ENCODE measurements at places on chromosomes 2 and 18.

DNA sequence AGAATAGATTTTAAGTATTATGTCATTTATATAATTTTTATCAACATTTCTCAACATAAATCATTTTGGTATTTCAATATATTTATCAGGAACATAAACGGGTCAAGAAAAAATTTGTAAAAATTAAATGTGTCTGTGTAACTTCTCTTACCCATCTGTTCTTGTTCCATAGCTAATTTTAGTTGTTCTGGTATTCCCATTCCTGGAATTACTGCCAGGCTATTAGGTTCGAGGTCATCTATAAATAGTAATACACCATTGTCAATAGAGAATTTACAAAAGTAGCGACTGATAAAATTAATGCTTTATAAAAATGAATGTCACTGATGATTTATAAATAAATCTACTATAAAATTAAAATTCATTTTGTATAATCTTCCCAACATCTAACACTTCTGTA is 21.5 kb downstream of the SFT2D3 start:
- no peak for DNase-seq

- DNase-seq, result no peak
Measured at GRCh38 chr2:191936882-191937405, 90.1 kb upstream of the CAVIN2 start.

- DNase-seq, result no peak
Measured at GRCh38 chr2:223180463-223180862, 128.5 kb downstream of the KCNE4 start.

DNA sequence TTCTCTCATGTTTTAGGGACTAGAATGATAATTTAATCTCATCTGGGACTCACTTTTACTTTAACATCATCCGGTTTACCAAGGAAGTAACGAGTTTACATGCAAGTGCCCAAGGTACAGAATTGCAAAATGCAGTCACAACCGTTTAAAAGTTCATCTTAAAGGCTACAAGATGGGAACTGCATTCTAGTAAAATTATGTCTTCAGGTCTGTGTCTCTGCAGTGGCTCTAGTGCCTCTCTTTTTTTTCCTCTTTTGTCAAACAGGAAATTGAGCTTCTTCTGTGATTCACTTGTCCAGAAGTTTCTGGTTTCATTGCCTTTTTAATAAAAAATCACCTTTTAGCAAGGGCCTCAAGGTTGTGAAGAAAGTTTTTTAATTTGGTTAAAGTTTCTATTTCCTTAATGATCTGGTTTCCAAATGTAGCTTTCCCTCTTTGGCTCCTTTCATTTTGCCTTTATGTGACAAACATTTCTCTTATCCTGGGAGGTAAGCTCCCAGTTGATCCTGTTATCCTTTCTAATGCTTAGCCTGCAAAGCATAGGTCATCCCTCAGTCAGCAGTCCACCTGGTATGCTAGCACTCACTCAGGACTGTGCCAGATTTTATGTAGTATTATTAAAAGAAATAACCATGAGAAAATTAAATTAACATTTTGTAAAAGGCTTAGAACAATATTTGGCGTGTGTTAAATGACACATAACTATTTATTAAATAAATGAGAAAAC is 2.4 kb downstream of the GLS start:
- DNase-seq, result no peak

DNA sequence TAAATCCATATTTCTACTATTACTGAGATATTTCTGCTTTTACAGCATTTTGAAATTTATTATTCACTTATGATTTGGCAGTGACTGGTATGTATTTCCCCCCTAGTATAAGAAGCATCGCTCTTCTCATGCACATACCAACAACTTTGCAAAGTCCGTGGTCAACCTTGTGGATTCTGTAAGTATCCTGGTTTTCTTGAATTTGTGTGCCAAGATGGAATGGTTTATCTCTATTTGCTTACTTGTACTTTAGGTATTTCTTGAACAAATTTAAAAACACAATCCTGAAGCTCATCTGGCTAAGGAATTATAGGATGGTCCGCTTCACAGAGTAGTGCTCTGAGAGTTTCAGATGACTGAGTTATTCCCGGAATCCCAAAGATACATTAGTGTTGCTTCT is 85.0 kb upstream of the FAM237A start:
- DNase-seq, result no peak

DNA sequence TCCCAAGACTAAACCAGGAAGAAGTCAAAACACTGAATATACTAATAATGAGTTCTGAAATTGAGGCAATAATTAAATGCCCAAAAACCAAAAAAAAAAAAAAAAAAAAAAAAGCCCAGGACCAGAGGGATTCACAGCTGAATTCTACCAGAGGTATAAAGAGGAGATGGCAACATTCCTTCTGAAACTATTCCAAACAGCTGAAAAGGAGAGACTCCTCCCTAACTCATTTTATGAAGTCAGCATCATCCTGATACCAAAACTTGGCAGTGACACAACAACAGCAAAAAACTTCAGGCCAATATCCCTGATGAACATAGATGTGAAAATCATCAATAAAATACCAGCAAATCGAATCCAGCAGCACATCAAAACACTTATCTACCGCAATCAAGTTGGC is 108.5 kb upstream of the COL3A1 start:
- DNase-seq, result no peak

- DNase-seq, result no peak
Measured at GRCh38 chr18:58183226-58183625, 139.2 kb downstream of the NEDD4L start.

GRCh38 chr2:71610671-71611070 is 157.3 kb downstream of the DYSF start:
- DNase-seq, result no peak

- peak; percentile 44 for DNase-seq
Measured at GRCh38 chr2:10079266-10079869, 843 bp downstream of the CYS1 start.

DNA sequence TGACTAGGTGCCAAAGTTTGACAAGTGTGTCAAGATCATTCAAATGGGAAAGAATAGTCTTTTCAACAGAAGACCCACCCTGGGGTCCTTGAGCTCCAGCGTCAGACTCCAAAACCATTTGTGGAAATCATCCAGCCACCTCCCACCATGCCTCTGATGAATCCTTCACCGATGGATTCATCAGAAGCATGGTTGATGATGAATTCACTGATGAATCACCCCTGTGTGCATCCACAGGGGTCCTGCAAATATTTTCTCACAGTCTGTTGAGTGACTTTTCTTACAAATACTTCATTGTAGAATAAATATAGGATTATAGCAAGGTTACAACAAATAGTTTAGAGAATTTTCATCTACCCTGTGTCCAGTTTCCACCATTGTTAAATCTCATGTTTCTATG is 4.3 kb downstream of the UGT1A9 start:
- DNase-seq, result no peak

- DNase-seq, result no peak
Measured at GRCh38 chr2:128304715-128305554, 13.7 kb downstream of the HS6ST1 start.

GRCh38 chr2:166891727-166892126 is 3.4 kb downstream of the XIRP2 start:
- no peak for DNase-seq

- DNase-seq, result no peak
Measured at GRCh38 chr2:181682795-181683517, 2.6 kb upstream of the NEUROD1 start.

GRCh38 chr2:60391649-60392375 is 161.6 kb downstream of the BCL11A start:
- no peak for DNase-seq

- DNase-seq, result no peak
Measured at GRCh38 chr2:38466876-38467767, 90.0 kb upstream of the ATL2 start.

DNA sequence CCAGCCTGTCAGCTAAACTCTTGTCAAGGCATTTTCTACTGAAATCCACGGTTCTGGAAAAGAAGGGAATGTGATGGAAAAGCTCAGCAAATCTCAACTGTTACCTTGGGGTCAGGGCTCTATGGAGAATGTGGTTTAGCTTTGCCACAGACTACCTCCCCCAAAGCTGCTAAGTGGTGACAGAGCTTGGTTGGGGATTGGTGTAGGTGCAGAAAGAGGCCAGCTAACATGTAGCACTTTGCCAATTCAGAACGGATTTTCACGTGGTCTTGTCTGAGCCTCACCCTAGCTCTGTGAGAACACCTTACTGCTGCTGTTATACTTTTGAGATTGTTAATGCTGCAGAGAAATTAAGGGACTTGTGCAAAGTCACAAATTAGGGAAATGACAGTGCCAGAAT is 331.1 kb downstream of the RND3 start:
- DNase-seq, result no peak

DNA sequence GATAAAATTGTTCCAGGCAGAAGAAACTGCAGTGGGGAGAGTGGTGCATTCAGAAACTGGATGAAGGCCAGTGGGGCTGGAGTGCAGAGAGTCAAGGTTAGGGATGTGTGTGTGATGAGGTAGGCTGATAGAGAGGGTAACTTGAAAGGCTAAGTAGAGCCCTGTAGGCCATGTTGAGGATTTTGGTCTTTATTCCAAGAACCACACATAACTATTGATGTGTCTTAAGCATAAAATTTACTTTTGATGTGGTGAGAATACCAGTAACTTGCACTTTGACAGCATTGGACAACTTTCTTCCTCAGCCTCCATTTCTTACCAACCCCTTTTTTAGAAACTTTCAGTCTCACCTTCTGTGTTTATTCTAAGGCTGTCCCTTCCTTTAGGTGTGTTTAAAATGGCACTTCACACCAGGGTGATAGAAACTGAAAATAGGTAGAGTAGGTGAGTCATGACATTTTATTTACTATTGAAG is 22.6 kb downstream of the MTX2 start:
- DNase-seq, result no peak

DNA sequence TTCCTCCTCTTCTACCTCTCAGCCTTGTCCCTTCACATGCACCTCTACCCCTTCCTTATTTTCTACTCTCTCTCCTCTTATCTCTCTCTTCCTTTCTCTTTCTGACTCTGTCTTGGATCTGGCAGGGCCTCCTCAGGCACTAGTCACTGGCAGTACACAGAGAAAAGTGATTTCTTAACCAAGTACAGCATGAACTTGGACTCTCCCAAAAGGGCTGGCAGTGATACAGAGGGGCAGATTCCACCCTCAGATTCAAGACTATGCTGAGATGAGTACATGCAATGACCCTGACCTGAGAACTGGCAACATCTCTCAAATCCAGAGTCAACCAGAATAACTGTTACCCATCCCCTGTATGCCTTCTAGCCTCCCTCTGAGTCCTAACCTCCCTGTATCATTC is 4.3 kb downstream of the AOX1 start:
- DNase-seq, result no peak

- DNase-seq, result no peak
Measured at GRCh38 chr2:144560251-144560650, 40.3 kb upstream of the ZEB2 start.

- DNase-seq, result no peak
Measured at GRCh38 chr2:33496150-33496549, 19.7 kb downstream of the RASGRP3 start.

DNA sequence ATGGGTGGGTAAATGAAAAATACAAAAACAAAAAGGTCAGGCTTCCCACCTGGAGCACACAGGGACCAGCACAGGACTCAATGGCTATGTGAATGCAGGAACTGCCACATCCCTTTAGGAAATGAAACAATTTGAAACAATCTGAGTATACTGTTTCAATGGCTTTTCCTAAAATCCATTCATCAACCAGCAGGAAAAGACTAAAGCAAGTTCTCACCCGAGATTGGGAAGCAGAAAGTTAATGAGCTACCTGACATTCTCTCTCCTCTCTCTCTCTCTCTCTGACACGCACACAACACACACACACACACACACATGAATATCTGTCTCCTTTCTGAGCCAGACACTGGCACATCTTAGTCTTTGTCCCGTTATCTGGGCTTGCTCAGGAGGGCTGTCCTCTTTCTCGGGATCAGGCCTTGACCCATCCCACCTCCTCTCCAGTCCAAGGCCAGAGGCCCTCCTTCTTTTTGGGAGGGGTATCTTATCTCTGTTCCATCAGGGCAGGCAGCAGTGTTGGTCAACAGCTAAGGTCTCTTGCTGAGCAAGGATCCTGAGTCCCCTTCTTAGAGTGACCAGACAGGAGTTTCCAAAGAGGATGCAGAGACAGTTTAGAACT is 11.6 kb upstream of the LRRFIP1 start:
- no peak for DNase-seq

GRCh38 chr2:84946204-84947009 is 24.6 kb upstream of the KCMF1 start:
- DNase-seq, result no peak

GRCh38 chr2:134683561-134684112 is 35.2 kb downstream of the TMEM163 start:
- no peak for DNase-seq

GRCh38 chr18:36545821-36546427 is 248.4 kb downstream of the FHOD3 start:
- DNase-seq, result no peak

GRCh38 chr2:156400706-156401678 is 35.2 kb upstream of the GPD2 start:
- peak; percentile 87 for DNase-seq

GRCh38 chr2:25054720-25055119 is 12.8 kb downstream of the EFR3B start:
- DNase-seq, result no peak

DNA sequence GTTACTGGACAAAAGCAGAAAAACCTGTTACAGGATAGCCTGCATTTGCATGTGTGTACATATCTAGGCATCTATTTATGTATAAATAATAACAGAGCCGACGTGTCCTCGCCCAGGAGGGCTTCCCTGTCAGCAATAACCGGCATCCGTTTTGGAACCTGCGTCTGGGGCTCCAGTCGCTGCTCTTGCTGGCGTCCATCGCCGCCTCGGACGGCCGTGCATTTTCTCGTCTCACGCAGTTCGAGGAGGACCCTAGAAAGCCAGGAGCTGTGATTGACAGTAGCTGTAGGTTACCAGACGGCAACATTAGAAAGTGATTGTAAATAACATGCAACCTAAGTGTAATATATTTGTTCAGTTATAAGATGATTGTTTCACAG is 132.6 kb downstream of the NFATC1 start:
- DNase-seq, result no peak

DNA sequence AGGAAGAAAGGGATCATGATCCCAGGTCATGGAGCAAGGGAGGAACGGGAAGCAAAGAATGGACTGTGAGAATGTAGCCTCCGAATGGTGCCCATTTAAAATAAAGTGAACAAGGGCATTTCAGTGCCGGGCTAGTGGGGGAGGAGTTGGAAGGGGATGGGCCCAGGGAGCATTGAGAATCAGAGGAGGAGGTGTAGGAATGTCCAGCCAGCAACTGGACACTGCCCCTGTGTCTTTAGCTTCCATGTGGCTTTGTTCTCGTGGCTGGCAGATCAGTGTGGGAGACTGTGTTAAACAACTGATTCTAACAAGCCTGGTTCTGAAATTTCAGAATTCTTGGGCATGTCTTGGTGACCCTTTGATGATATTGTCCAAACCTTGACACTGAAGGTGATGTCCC is 1.4 kb upstream of the RNF103 start:
- peak; percentile 46 for DNase-seq

GRCh38 chr18:34801774-34802173 is 91.7 kb downstream of the DTNA start:
- no peak for DNase-seq

Data from hippocampal formation (tissue), 2 donors.